ENCODE measurements at places on chromosomes 1 and 21.

DNA sequence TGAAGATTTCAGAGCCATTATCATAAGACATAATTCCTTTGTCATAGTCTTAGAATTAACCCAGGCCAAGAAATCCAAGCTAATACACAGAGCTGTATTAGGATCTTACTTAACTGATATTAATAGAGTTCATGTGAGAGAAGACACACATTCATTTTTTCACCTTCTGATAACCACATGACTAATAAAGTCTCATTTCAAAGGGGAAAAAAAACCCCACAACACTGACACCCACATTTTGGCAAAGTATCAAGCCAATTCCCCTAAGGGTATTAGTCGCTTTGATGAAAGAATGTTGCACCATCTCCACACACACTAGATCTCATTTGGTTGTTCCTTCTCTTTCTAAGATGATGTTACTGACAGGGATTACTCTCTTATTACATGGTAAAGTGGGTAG, 344.4 kb upstream of the ESRRG start:
- no peak for DNase-seq

- DNase-seq = no peak
Measured at GRCh38 chr1:70109241-70109640, 96.1 kb downstream of the LRRC40 start.

DNA sequence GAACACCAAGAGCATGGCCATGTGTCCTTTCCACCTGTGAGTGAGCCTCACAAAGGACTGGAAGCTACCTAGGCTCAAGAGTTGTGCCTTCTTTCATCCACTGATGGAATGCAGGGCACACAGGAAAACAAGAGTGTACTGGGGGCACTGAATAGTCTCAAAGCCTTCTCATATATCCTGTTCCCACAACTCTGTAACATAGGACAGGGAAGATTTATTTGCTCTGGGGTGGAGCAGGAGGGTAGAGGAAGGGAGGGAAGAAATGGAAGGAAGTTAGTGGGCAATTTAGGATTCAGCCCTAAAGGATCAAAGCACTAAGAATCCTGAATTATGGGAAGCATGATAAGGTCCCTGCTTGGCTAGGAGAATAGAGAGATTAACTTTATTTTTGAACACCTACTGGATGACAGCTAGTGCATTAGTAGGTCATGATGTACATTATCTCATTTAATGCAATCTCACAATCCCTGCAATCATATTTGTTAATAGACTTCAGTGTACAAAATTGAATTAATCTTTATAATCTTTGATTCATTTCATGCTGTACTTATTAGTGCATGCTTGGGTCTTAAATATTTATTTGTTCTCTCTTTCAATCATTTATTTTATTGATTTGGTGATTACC, 27.0 kb upstream of the RGS16 start:
- DNase-seq = no peak

GRCh38 chr21:40688106-40688864, 158.7 kb downstream of the DSCAM start:
- DNase-seq = no peak

- DNase-seq = no peak
Measured at GRCh38 chr1:244065063-244065793, 14.1 kb downstream of the ZBTB18 start.

DNA sequence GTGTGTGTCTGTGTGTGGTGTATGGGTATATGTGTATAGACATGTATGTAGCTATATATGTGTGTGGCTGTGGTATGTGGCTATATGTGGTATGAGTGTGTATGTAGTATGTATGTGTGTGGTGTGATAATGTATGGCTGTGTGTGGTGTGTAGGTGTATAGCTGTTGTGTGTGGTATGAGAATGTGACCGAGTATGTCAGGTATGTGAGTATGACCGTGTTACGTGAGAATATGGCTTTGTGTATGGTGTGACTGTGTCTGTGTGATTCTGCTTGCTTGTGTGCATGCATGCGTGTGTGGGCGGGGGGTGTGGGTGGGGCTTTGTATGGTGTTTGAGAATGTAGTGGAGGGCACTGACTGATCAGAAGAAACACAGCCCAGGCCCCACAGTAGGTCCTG, 3.5 kb downstream of the ZNF691 start:
- no peak for DNase-seq

- no peak for DNase-seq
Measured at GRCh38 chr1:183226361-183226760, 40.3 kb downstream of the LAMC2 start.

DNA sequence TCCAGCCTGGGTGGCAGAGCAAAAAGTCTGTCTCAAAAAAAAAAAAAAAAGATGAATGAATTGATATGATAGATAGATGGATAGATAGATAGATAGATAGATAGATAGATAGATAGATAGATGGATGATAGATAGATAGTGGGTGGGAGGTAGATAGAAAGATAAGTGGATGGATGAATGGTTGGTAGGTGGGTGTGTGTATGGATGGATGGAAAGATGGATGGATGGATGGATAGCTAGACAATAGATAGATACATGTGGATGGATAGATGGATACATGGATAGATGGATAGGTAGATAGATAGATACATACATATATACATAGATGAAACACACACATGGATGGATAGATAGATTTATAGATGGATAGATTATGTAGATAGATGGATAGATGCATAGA, 28.5 kb downstream of the TRPM2 start:
- DNase-seq = no peak

DNA sequence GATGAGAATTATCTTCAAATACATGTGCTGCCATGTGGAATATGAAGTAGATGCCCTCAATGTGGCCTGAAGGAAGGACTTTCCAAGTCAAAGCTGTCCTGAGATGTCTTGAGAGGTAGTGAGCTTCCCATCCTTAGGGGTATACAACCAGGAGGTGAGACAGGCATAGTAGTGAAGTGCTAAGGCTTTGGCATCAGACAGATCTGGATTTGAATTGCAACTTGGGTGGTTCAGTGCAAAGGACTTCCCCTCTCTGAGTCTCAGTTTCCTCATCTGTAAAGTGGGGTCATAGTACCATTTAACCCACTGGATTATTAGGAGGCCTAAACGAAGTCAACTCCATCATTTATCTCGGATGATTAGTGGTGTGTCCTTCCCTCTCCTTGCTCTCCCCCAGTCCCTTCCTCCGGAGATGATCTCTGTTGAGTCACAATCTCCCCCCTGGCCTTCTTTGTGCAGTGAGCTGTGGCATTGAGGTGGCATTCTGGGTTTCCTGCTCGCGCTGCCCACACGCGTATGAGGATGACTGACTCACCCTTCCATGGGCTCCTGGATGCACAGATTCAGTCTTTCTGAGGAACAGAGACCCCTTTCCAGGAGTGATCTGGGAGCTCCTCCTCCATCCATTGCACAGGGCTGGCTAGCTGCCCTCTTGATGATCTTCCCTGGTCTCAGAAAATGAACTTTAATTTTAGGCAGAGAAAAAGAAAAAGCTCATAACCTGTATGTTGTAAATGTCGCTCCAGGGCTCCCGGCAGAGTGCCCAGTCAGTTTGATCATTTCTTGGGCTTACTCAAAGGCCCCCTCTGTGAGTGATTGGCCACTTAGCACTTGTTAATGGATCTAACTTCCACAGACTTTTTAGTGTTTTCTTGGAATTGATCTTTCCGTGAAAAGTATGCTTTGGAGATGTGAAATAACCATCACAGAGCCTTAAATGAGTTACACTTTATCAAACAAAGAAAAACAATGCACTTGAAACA, 354.6 kb downstream of the PTPRU start:
- no peak for DNase-seq

DNA sequence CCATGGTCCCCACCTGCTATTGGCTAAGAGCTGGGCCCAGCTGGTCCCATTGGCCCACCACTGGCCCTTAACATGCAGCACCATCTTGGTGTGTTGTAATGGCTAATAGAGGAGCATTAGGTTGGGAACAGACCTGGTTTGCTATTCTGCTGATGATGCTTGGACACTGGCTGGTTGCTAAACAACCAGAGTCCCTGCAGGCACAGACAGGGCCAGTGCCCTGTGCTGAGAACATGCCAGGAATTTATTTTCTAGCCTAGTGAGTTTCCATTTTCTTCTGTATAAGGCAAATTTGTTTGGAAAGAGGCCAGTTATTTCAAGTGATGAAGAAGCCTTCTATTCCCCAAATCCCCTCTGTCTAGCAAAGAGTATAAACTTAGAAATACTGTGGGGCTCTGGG, 42.9 kb upstream of the TDRD10 start:
- DNase-seq = no peak

DNA sequence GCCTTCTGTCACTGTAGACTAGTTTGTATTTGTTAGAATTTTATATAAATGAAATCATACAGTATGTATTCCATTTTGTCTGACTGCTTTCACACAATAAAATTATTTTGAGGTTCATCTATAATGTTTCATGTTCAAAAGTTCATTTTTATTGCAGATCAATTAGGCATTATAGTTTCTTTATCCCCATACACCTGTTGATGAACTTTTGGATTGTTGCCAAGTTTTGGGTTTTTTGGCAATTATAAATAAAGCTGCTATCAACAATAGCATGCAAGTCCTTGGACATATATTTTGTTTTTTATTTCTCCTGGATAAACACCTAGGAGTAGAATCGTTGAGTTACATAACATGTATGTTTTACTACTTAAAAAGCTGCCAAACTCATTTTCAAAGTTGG, 47.1 kb upstream of the FAM3B start:
- no peak for DNase-seq

DNA sequence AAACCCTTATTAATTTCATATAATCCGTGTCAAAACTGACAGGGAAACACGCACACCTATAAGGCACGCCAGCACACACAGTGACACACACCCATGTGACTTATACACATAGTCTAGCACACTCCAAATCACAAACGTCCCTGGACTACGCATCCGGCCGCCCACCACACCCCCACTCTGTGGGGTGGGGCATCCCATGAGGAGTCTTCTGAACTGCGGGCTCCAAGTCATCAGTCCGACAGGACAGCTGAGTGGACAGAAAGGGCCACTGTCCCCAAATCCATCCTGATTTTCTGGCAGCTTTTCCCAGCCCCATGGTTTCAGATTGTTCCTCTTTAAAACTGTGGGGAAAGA, 829 bp downstream of the PEA15 start:
- no peak for DNase-seq

DNA sequence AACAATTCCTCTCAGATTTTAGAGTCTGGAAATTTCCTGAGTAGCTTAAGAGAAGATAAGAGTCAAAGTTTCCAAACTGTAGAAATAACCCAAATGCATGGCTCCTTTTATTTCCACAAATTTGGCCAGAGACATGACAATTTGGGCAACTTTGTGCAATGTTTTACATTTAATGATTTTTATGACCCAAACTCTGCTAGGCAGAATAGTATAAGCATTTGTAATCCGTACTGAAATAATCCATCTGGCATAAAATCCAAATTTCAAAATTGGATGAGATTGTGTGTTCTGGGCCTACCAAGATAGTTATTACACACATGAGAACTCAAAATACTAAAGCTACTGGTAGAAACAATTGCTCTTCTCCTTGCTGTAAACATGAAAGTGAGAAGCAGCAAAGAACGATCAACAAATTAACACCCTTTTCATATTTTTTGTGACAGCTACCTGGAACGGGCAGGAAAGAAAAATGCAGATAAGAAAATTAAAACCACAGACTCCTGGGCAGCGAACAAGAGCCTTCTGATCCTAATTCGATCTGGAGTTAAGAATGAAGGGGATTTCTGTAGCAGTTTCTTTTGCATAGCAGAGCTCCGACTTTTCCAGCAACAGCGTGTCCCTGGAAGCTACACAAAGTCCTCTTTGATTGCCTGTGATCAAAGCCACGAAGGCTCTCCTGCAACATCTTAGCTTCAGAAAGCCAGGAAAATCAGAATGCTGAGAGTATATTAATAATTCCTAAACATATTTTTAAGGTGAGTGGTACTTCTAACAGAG, 191.2 kb downstream of the GRIK1 start:
- DNase-seq = no peak

DNA sequence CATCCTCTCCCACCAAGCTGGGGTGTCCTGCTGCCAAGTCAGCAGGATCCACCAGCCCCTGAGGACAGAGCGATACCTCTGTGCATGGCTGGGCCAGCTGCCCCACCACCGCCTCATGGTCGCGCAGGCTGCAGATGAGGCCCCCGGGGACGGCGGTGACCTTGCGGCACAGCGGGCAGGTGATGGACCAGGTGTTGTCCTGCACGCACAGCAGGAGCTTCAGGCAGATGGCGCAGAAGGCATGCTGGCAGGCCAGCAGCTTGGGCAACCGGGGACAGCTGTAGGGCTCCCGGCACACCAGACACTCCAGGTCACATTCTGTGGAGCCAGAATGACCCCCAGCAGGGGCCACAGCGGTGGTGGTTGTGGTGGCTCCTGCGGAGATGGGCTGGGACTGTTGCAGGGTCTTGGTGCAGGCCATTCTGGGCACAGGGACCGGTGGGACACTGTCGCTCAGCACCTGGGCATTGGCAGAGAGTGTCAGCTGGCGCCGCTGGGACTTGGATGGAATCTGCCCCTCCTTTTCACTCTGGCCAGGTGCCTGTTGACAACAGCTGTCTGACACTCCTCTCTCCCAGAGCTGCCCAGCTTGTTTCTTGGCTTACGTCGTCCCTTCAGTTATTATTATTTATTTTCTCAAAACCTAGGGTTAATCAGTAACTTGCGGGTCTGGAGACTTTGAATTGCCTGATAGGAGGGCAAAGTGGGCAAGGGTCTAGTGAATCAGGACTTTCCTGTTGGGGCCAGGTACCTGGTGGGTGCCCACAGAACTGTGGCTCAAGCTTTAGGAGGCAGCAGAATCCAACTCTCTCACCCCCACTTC, at the start of gene RNF186:
TSS of gene RNF186 (minus strand) at position 603 of the 823 bp plus-strand sequence. CDS start at position 421, 182 bp downstream.
- DNase-seq = no peak

DNA sequence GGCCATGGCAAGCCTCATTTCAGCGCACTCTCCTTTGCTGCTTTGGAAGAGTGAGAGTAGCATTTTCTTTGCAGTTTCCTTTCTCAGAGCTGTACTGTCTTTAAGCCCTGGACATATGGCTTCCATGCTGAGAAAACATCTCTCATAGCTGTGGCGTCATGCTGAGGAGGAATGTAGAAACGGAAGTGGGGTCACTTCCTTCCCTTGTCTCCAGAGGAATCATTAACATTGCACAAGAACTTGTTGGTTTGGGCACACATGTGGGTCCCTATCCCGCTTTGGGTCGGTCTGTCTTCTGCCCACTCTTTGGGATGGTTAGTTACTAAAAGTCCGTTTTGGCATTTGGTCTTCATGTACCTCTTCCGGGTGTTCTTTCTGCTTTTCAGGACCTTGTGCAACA, 5.6 kb downstream of the MFN2 start:
- no peak for DNase-seq

- DNase-seq = no peak
Measured at GRCh38 chr1:114113411-114114184, 40.1 kb downstream of the SYT6 start.

DNA sequence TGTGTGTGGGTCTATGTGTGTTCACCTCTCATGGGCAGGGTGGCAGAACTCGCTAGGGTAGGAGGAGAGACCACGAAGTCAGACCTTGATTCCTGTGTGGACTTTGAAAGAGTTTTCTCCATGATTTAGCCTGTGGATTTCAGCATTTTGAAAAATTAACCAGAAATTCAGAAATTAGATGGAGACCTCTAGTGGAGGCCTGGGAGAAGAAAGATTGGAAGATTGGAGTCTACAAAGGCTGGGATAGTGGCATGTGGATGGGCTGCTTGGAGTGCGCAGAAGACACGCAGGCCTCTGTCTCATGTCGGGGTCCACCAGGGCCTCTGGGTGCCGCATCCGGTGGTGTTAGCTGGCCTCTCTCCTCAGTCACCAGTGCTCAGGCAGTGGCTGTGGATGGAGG, 18.9 kb upstream of the IGSF5 start:
- no peak for DNase-seq
